T-helper 17 cell (primary cell): ENCODE measurements at places on chromosomes 2 and 18. TPM values are rescaled to one million over a fixed set of nuclear protein-coding genes. Genes with fewer than 3 reads are reported as not detected.

Gene SEPTIN10
- total RNA-seq: 3.9 TPM

Gene TDRD15
- not detected for total RNA-seq

- DNase-seq: no peak
Measured at GRCh38 chr18:23337599-23338444, 115.3 kb upstream of the RIOK3 start.

DNA sequence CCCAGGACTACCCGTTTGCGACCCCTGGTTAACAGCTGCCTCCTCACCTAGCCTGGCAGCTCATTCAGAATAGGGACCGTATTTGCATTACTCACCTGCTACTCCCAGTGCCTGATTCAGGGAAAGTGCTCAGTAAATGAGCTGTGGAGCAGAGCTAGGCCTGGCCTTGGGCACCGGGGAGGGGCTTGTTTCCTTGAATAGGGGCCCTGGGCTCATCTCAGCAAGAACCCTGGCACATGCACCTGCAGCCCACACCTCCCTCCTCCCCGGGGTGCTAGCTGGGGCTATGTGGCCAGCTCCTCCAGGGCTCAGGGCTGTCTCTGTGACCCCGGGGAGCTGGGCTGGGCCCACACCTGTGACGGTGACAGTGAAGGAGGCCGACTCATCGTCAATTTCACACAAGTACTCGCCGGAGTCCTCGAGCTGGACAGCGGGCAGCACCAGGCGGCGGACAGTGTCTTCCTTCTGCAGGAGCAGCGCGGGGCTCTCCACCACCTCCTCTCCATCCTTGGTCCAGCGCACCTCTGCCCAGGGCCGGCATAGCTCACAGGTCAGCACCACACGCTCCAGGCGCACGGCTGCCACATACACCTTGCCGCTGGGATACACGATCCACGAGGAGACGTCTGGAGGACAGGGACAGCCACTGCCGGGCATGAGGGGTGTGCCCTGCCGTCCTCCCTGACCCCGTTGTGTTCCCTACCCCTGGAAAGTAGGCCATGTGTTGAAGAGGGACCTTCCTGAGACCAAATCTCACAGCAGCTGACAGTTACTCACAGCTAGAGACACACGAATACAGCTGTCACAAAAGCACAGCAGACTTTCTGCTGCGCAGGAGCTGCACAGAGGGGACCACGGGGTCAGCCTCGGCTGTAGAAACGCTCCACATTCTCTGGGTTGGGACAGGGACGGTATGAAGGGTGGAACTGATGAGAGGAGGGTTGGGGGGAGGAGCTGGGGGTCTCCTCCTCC is 9.0 kb downstream of the OBSL1 start:
- no peak for DNase-seq
